ENCODE measurements at places on chromosomes 1 and 21. TPM values are rescaled to one million over a fixed set of nuclear protein-coding genes. Genes with fewer than 3 reads are reported as not detected.

DNA sequence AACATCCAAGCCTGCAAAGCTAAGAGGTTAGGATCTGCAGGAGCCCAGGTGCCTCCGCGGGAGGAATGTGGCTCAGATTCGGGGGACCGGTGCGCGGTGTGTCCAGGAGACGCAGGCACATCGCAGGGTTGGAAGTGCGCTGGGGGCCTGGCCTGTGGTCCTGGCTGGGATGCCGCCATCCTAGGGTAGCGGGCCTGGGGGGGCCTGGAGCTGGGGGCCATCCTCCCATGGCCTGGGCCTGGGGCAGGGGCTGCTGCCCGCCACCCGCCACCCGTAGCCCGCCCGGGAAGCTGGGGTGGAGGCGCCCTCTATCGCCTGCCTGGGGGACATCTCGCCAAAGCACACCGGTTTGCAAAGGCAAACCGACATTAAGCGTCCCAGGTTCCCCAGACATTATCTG is 170.6 kb upstream of the ARHGEF16 start:
- H3K4me1 ChIP-seq, result no peaks in the 10 kb centered on the region
- peaks cover 10% of the 10 kb centered on the region for H3K27me3 ChIP-seq
- no peaks in the 10 kb centered on the region for H3K36me3 ChIP-seq
- H3K27ac ChIP-seq, result no peak overlapping the region

The FABP3 gene
- 5.6 TPM for total RNA-seq

- H3K27me3 ChIP-seq, result no peaks in the 10 kb centered on the region
- H3K27ac ChIP-seq, result no peak overlapping the region
- no peak overlapping the region for H3K4me3 ChIP-seq
- no peaks in the 10 kb centered on the region for H3K4me1 ChIP-seq
- DNase-seq, result no peak
These were observed 144.7 kb downstream of the APP start for GRCh38 chr21:26025536-26026512.

The TINAGL1 gene
- 0.56 TPM for total RNA-seq

DNA sequence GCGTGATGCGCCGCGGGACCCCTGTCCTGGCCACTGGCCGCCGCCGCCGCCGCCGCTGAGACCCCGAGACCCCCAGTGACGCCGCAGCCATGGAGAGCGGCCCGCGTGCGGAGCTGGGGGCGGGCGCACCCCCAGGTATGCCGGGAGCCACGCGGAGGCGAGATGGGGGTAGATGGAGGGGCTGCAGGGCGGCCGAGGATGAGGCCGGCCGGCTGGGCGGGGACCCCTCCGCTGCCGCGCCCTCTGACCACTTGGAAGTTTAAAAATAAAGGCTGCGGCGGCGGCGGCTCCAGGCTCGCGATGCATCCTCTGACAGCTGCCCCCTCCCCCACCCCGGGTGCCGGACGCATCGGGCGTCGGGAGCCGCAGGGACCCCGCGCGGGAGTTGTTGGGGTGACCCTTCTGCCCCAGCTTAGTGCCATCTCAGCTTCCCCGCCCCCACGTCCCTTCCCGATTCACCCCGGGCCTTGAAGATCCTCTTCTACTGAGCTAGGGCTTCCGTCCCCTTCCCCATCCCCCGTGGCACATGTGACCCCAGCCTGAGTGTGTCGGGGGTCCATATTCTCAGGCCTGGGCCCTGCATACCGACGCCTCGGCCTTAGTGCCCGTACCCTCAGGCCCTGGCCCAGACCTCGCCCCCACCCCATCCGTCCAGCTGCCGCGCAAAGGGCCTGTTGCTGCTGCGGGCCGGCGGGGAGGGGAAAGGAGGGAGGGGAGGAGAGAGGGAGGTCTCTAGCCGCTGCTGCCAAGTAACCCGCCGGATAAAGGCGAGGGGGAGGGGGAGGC is 562 bp downstream of the MAP7D1 start:
- H3K4me1 ChIP-seq, result peaks cover 26% of the 10 kb centered on the region
- H3K36me3 ChIP-seq, result peaks cover 12% of the 10 kb centered on the region
- peak overlapping the region; percentile 98 for H3K4me3 ChIP-seq

The GBP1 gene
- 108 TPM for total RNA-seq

DNA sequence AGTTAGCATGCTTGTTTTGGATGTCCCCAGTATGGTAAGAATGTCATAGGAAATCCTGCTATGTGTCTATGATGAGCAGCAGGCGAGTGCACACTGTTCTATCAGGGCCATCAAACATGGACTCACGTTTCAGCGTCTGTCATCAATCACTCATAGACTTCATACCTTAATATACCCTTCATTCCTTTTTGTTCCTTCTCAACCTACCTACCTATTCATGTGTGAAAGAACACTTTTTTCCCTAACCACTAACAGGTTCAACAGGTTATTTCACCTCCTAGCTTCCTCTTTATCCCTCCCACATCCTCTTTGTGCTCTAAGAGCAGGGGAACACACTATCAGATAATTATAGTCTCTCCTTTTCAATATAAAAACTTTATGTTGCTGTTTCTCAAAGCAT is 300.6 kb downstream of the TM2D1 start:
- no peak overlapping the region for H3K4me3 ChIP-seq
- H3K36me3 ChIP-seq, result no peaks in the 10 kb centered on the region
- no peak overlapping the region for H3K27ac ChIP-seq
- H3K4me1 ChIP-seq, result no peaks in the 10 kb centered on the region
- no peak for DNase-seq
- H3K27me3 ChIP-seq, result no peaks in the 10 kb centered on the region

The RGS7 gene
- total RNA-seq, result 0.72 TPM

- peaks cover 15% of the 10 kb centered on the region for H3K36me3 ChIP-seq
- no peak overlapping the region for H3K4me3 ChIP-seq
- H3K27ac ChIP-seq, result no peak overlapping the region
- H3K4me1 ChIP-seq, result peaks cover 9% of the 10 kb centered on the region
These were observed 54.7 kb downstream of the LACTBL1 start for GRCh38 chr1:22917989-22918388.

The AMY1A gene
- total RNA-seq, result not detected

The AGBL4 gene
- not detected for total RNA-seq

GRCh38 chr21:25464275-25464674 is 143.0 kb downstream of the MRPL39 start:
- no peaks in the 10 kb centered on the region for H3K4me1 ChIP-seq
- no peak overlapping the region for H3K27ac ChIP-seq
- DNase-seq, result no peak
- no peaks in the 10 kb centered on the region for H3K36me3 ChIP-seq

DNA sequence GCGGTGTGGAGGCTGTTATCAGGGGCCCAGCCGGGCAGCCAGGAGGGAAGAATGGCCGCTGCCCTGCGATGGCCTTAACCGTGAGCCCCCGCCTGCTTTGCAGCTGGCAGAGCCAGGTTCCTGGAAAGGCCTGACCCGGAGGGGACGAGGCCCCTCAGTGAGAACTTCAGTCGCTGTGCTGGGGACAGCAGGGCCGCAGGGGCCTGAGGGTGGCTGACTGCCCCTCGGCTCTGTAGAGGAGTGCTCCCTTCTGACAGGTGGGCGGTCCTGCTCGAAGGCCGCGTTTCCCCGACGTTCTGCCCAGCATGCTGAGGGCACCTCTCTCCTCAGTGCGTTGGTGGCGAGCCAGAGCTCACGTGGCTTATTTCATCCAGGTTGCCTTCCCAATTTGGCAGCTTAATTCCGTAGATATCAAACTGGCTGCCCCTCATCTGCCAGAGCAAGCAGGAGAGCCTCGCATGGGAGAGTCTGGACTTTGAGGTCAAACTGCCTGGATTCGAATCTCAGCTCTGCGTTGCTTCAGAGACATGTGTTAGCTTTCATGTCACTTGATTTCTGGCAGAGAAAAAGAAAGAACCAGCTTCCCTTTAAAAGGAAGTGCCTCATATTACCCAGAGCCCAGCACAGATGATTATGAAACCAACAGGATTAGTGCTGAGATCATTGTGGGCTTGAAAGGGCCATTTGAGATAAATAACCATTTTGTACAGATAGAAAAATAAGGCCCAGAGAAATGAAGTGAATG is 239.8 kb downstream of the SDCCAG8 start:
- H3K4me1 ChIP-seq, result peaks cover 24% of the 10 kb centered on the region
- DNase-seq, result peak; percentile 74
- no peaks in the 10 kb centered on the region for H3K27me3 ChIP-seq

The KRTAP19-3 gene
- not detected for total RNA-seq

- H3K27ac ChIP-seq, result no peak overlapping the region
- H3K36me3 ChIP-seq, result no peaks in the 10 kb centered on the region
- no peak for DNase-seq
- H3K4me1 ChIP-seq, result no peaks in the 10 kb centered on the region
- H3K27me3 ChIP-seq, result peaks cover 1% of the 10 kb centered on the region
These were observed 33.1 kb upstream of the ZNF644 start for GRCh38 chr1:91054780-91055481.

- H3K27me3 ChIP-seq, result no peaks in the 10 kb centered on the region
- peaks cover 23% of the 10 kb centered on the region for H3K4me1 ChIP-seq
- no peaks in the 10 kb centered on the region for H3K36me3 ChIP-seq
- DNase-seq, result no peak
- H3K4me3 ChIP-seq, result no peak overlapping the region
These were observed 160.9 kb downstream of the PBX1 start for GRCh38 chr1:164719676-164720439.

The IVL gene
- not detected for total RNA-seq

DNA sequence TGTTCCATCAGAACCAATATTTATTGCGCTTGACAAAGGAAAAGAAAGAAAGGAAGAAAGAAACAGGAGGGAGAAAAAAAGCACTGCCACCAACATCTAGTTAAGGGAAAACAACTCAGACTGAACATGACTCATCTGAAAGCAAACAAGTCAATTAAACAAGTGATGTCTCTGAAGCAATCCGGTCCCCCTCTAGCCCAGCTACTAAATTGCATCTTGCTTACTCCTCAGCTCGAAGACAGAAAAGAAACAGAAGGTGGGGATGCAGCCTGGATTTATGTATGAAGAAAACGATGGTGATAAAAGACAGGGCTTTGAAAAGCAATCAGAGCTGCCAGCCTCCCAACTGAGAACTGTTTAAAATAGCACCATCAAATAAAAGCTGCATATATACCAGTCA is 188.2 kb downstream of the OMA1 start:
- H3K4me1 ChIP-seq, result no peaks in the 10 kb centered on the region
- H3K27me3 ChIP-seq, result no peaks in the 10 kb centered on the region
- no peaks in the 10 kb centered on the region for H3K36me3 ChIP-seq
- H3K27ac ChIP-seq, result no peak overlapping the region
- peak; percentile 17 for DNase-seq

DNA sequence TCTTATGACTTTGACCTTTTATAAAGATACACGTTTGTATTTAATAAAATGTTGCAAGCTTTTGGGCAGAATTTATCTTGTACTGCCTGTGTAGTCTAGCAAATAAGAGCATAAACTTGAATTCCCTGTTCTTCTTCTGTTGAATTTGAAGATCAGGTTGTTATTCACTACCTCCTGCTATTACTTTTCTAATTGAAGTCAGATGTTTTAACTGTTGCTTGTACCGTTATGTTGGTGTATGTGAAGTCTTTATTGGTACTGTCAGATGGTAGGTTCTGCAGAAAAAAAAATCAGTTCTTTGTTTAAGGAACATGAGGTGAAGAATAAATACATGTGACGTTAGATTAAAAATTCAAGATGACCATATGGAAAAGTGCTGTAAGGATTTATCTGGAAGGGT is 69.1 kb downstream of the DYRK1A start:
- no peak overlapping the region for H3K27ac ChIP-seq
- H3K36me3 ChIP-seq, result 0 out of 2 replicates have a peak, but pooled peaks cover 1% of the 10 kb centered on the region
- no peak overlapping the region for H3K4me3 ChIP-seq
- DNase-seq, result no peak
- peaks cover 2% of the 10 kb centered on the region for H3K4me1 ChIP-seq
- H3K27me3 ChIP-seq, result no peaks in the 10 kb centered on the region

DNA sequence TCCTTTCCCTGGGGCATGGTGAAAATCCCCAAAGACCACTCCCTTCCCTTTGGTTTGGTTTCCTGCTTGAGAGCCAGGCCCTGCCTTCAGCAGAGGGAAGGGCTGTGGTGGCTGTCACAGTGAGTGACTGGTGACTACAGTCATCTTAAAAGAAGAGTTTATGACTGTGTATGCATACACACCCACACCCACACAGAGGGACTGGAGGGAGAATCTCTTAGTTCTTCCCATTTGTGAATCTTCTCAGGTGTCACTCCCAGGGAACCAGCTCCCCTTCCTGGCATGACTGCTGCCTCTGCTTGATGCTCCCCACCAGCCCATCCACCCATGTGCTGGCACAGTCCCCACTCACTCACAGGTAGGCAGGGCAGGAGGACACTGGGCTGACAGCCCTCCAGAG is 3.9 kb upstream of the KCNA2 start:
- no peaks in the 10 kb centered on the region for H3K4me1 ChIP-seq
- no peak overlapping the region for H3K27ac ChIP-seq
- H3K4me3 ChIP-seq, result no peak overlapping the region
- no peak for DNase-seq
- peaks cover 69% of the 10 kb centered on the region for H3K27me3 ChIP-seq
- no peaks in the 10 kb centered on the region for H3K36me3 ChIP-seq

GRCh38 chr1:84687714-84688462 is 2.4 kb downstream of the SSX2IP start:
- H3K4me1 ChIP-seq, result peaks cover 4% of the 10 kb centered on the region
- no peak overlapping the region for H3K4me3 ChIP-seq
- H3K27ac ChIP-seq, result no peak overlapping the region
- peak; percentile 66 for DNase-seq
- H3K27me3 ChIP-seq, result no peaks in the 10 kb centered on the region

The WNT9A gene
- 0.18 TPM for total RNA-seq

The PDZK1IP1 gene
- total RNA-seq, result not detected

DNA sequence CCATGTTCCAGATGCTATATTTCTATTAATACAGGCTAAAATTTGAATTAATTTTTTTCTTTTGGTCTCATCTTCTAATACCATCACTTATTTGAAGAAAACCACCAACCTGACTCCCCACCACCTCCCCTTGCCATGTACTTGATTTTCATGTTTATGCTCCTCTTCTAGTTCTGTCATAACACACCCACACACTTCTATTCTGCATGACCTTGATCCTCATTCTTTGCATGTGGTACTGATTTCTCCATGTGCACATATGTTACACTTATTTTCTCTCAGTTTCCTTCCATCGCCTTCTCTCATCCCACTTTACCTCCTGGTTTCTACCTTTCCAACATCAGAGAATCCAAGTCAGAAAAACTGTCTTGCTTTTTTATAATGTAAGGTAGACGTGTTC is 78.9 kb upstream of the ARID1A start:
- H3K4me3 ChIP-seq, result no peak overlapping the region
- H3K27me3 ChIP-seq, result peaks cover under 1% of the 10 kb centered on the region
- H3K27ac ChIP-seq, result no peak overlapping the region
- DNase-seq, result no peak
- peaks cover 4% of the 10 kb centered on the region for H3K4me1 ChIP-seq

The RBM11 gene
- 0.18 TPM for total RNA-seq

- DNase-seq, result peak; percentile 9
- H3K27ac ChIP-seq, result no peak overlapping the region
- H3K4me1 ChIP-seq, result no peaks in the 10 kb centered on the region
- no peaks in the 10 kb centered on the region for H3K36me3 ChIP-seq
These were observed 12.8 kb downstream of the PLA2G4A start for GRCh38 chr1:186841599-186841998.

Measured in IMR-90 (cell line).